ENCODE measurements at places on chromosomes 7 and 10. TPM values are rescaled to one million over a fixed set of nuclear protein-coding genes. Genes with fewer than 3 reads are reported as not detected.
A peak's percentile ranks its signal among the peaks of the same experiment; 100 is the strongest.

Gene PRF1
- total RNA-seq, result 2,133 TPM

Gene ZFYVE27
- 76.4 TPM for total RNA-seq

Gene HELLS
- total RNA-seq, result 9.4 TPM

Gene WIPF3
- not detected for total RNA-seq

Gene AKR1D1
- total RNA-seq, result not detected

Gene HECW1
- not detected for total RNA-seq

Gene CRHR2
- total RNA-seq, result not detected

Gene LRRC4
- 2.4 TPM for total RNA-seq

GRCh38 chr7:146423446-146423845, 306.8 kb downstream of the CNTNAP2 start:
- H3K27me3 ChIP-seq, result no peaks in the 10 kb centered on the region
- no peak overlapping the region for H3K27ac ChIP-seq
- H3K36me3 ChIP-seq, result no peaks in the 10 kb centered on the region
- no peaks in the 10 kb centered on the region for H3K4me1 ChIP-seq
- no peak for DNase-seq

- peak; percentile 89 for DNase-seq
- no peak overlapping the region for H3K4me3 ChIP-seq
- H3K27me3 ChIP-seq, result no peaks in the 10 kb centered on the region
- H3K36me3 ChIP-seq, result peaks cover 45% of the 10 kb centered on the region
- H3K27ac ChIP-seq, result no peak overlapping the region
- peaks cover 26% of the 10 kb centered on the region for H3K4me1 ChIP-seq
Measured at GRCh38 chr7:5704534-5704922, 76.9 kb downstream of the RNF216 start.

- H3K4me3 ChIP-seq, result no peak overlapping the region
- no peaks in the 10 kb centered on the region for H3K36me3 ChIP-seq
Measured at GRCh38 chr7:8185926-8186683, 75.9 kb downstream of the ICA1 start.

DNA sequence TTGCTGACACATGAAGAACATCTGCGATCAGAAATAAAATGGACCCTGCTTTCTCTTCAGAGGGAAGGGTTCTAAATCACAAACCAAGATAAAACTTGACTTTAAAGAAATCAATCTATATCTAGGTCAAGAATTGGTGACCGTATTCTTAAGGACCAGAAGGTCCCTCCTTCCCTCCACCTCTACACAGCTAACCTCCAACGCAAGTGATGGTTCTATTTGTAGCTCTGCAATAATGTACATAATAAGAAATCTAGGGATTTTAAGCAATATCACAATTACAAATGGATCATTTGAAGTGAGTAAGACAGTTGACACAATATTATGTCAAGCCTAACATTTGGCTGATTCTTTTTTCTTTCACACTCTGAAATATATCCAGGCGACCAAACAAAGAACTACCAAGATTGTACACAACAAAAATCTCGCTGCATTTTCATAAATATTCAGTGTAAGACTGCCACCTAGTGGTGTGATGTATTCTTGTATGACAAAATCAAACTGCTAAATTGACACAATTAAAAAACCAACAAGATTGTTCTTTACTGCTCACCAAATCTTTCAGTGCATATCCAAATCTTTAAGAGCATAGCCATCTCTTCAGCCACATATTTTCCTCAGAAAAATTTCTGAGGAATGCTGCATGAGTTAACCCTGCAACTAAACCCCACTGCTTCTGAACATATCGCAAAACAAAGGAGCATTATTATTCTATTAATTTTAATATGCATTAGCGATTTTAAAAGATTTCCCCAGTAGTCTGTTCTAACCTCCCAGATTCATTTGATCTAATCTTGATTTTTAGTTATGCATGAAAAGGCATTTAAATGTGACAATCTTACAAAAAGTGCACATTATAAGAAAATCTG, 44.5 kb downstream of the ICA1 start:
- no peak overlapping the region for H3K27ac ChIP-seq
- no peak overlapping the region for H3K4me3 ChIP-seq
- peak; percentile 86 for DNase-seq
- H3K36me3 ChIP-seq, result no peaks in the 10 kb centered on the region
- no peaks in the 10 kb centered on the region for H3K27me3 ChIP-seq
